ENCODE measurements at places on chromosomes 6 and 20.

- DNase-seq, result no peak
Measured at GRCh38 chr6:100022847-100023246, 28.8 kb upstream of the MCHR2 start.

DNA sequence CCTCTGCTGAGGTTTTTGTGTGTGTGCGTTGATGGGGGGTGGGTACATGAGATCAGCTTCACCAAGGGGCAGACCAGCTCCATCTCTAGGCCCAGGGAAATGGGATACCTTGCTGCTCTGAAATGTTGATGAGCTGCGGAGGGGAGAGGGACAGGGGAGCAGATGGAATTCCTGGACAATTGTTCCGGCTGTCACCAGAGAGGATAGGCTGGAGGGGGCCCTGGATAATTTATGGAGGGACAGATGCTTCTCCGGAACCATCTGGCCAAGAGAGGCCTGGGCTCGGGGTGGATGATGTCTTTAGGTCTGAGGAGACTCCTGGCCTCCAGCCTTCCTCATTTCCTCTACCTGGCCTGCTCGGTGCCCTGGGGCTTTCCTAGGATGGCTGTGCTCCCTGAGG lies 1.9 kb upstream of the TJAP1 start:
- no peak for DNase-seq

DNA sequence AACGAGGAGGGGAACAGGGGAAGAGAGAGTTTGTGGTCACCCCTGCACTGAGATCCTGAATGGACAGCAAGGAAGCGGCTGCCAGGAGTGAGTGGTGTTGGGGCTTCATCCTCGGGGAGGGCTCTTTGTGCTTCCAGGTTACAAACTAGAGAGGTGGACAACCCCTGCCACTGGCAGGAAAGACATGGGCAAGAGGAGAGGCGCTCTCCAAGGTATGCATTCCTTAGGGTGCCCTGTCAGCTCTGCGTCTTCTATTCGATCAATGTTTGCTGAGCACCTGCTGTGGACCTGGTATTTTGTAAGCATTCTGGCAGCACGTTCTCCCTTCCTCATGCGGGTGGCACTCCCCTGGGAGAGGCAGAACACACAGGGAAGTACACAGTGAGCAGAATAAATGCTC lies 93.6 kb downstream of the CDH4 start:
- DNase-seq, result no peak

DNA sequence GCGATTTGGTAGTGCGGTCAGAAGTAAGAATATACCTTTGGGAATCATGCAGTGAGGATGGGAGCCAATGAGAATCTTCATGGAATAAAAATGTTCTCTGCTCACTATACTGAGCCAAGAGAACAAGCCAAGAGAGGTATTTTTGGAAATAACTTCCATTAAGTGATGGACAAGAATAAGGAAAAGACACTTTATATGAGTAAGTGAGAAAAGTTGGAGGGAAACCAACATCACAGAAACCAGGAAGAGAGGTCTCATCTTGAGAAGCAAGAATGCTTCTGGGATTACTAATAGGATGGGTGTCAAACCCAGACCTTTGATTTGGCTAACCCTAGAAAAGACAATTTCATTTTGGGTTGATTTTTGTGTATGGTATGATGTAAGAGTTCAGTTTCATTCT lies 181.2 kb upstream of the JAG1 start:
- no peak for DNase-seq

- no peak for DNase-seq
Measured at GRCh38 chr6:134875367-134875766, 74.5 kb downstream of the ALDH8A1 start.

DNA sequence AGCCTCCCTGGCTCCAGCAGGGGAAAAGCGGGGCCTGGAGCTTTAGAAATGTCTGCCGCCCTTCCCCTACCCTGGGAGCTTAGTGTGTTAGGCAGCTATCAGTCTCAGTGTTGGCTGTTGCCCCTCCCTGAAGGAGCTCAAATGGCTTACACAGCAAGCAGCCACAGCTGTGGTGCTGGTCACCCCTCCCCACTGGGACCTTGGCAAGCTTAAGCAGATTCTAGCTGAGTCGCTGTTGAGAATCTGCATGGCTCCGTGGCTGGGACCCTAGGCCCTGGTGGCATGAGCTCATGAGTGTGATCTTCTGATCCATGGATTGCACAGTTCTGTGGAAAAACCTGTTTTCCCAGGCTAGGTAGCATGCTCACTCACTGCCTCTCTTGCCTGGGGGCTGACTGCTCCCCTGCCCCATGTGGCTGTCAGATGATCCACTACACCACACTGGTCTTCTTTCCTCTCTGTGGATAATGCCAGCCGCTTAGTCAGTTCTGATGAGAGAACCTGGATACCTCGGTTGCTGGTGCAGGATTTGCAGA lies 714.0 kb downstream of the MAFB start:
- no peak for DNase-seq

- DNase-seq, result peak; percentile 30
Measured at GRCh38 chr6:99132026-99132635, 184.4 kb upstream of the FBXL4 start.

- no peak for DNase-seq
Measured at GRCh38 chr6:132132422-132132821, 181.2 kb upstream of the CCN2 start.

DNA sequence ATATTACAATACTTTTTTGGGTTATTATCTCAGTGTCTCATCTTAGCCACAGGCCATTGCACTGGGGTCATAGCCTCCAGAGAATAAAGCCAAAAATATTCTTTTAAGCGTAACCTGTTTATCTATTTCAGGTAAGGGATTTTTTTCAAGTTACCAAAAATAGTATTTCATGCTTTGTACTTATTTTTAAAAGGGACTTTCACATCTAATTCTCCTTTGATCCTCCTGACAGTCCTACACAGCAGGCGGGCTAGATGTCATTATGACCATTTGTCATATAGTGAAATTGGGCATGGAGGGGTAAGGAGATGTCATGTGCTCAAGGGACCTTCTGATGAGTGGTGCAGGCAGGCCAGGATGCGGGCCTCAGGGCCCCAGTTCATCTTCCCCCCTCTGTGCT lies 68.9 kb downstream of the TBC1D7 start:
- no peak for DNase-seq

GRCh38 chr6:3813150-3813780 lies 35.9 kb upstream of the FAM50B start:
- no peak for DNase-seq

- no peak for DNase-seq
Measured at GRCh38 chr6:15457121-15457650, 205.6 kb downstream of the DTNBP1 start.

GRCh38 chr6:1526398-1527072 lies 83.2 kb upstream of the FOXC1 start:
- no peak for DNase-seq

DNA sequence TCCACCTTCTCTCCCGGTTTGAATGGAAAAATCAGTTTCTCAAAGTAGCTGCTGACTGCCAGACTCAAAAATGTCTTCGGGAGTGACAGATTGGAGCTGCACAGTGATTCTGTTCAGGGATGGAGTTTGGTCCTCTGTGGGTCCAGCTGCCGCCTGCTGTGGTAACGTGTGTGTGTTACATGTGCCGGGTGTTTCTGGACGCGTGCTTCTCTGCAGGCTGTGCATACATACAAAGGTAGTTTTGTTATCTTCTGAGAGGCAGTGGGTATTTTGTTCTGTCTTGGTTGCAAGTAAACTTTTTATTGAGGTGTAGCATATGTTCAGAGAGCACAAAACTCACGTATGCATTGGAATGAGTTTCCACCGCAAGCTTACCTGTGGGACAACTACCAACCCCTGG lies 41.3 kb upstream of the NAA20 start:
- no peak for DNase-seq

DNA sequence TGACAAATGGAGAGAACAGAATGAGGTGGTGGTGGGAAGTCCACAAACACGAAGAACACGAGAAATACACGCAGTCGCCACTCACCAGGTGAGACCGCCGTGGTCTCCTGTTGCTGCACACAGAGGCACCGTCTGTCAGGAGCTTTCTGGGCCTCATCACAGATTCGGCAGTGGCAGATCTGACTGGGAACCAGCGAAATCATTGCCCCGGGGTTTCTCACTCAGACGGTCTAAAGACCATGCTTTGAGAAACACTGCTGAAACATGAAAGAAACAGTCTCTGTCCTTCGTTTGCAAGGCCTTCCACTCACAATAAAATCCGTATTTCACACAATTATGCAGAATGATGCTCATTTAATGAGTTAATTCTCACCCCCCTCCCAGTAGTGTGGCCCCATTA lies 130.9 kb upstream of the AFDN start:
- no peak for DNase-seq

DNA sequence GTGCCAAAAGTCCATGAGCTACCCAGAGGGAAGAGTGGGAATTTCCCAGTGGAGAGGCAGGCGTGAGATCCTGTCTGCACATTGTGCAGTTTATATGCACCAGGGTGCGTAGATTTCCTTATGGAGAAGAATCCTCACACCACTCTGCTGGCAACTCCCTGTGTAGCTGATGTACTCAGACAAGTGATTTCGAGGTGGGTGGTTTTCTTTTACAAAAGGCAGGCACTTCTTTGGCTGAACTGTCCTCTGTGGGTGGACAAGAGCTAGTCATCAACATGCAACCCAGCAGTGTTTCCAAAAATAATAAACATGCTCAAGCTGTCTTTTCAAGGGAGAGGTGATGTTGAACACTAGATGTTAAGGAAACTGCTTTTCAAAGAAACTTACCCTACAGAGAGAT lies 121.7 kb upstream of the NXT1 start:
- no peak for DNase-seq

DNA sequence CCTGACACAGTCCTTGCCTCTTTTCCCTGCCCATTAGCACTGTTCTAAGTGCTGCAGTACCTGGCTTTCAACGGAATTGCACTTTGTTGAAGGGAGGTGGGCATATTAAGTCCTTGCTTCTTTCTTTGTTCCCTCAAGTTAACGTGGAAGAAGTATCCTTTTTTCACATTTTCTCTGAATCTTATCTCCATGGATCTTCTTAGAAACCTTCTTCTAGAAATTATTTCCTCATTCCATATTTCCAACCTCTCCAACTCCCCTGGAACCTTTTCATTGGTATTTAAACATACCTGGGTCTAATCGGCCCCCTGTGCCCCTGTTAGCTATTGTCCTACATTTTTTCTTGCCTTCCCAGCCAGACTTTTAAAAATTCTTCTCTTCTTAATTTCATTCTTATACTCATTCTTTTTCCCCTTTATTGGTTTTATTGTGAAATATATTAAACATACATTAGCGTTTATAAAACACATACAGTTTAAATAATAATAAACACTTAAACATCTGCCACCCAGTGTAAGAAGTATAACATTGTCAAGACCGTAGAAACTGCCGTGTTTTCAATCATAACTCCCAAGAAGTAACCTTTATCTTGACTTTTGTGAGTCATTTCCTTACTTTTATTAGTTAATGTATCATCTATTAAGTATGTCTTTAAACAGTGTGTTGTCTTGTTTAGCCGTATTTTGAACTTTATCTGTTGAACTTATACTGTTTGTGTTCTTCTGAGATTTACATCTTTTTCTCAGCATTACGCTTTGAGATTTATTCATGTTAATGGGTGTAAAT lies 118.2 kb downstream of the CDKAL1 start:
- DNase-seq, result no peak

GRCh38 chr6:14912226-14912625 lies 333.6 kb upstream of the JARID2 start:
- DNase-seq, result no peak

DNA sequence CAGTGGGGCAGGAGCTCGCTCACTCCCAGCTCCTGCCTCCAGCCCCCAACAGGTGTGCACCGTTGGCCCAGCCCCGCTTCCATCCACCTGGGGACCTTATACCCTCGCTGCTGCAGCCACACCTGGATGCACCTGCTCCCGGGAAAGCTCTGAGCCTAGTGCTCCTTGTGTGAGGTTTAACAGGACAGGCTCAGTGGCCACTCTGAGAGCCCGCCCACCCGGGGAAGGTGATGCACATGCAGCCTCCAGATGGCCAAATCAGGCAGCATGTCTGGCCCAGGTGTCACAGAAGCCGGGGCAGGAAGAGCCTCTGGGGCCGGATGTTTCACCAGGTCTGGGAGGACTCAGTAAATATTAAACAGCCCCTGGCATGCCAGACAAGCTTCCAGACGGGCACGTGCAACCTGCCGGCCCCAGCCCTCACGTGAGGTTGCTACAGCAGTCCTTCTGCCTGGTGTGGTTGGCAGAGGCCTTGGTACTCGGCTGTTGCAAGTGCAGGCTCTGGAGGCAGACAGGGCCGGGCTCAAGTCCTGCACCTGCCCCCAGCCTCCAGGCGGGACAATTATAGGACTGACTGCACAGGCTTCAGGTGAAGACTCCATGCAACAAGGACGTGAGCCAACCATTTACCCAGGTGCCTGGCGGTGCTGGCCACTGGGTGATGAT lies 66.9 kb downstream of the RIPOR3 start:
- DNase-seq, result no peak

DNA sequence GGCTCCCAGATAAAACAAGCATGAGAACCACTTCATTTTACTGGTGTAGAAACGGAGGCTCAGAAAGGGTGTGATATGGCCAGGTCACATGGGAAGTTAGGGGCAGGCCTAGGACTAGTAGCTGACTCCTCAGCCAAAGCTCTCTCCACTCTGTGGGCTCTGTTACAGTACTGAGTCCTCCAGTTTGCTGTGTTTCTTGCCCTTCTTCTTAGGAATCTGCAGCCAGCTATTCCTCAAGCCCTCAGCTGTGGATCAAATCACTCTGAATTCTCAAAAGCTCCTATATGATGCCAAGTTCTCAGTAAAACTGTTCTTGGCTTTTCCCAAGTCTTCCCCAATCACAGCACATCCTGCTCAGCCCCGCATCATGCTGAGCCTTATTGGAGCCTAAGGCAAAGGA lies 42.5 kb upstream of the ADGRF1 start:
- no peak for DNase-seq

DNA sequence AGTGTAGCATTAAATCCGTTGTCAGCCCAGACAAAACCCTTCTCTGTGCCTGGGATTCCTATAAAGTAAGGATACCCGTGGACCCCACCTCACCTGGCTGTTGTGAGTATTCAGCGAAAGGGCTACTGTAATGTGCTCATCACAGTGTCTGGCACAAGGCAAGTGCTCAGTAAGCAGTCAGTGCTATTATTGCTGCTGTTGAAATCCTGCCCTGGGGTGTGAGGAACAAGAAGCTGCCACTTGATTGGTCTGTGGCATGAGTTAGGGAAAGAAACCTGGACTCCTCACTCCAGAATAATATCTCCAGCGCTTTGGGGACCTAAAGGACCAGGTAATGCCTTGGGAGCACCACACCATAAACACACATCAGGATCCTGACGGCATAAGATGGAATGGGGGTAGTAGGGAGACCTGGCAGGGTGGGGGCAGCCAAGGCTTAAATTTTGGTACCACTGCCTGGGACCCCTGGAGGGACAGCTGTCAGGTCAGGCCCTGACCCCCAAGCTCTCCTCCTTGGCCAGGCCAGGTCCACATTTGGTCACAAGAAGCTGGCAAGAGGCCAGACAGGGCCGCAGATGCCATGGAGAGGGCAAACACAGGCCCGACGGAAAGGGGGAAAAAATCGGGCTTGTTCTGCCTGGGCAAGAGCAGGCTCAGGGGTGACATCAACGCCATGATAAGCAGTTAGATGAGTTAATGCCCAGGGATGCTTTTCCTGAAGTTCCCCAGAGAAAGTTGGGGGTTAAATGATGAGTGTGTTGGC lies 66.5 kb downstream of the MRPL14 start:
- DNase-seq, result no peak

- DNase-seq, result no peak
Measured at GRCh38 chr20:43752561-43753301, 25.9 kb upstream of the GTSF1L start.

- DNase-seq, result no peak
Measured at GRCh38 chr6:51459958-51460357, 627.5 kb downstream of the PKHD1 start.

Data from NCI-H446 treated with DMSO at 0.1 percent for 48 hours (cell line).